CD4-positive, alpha-beta T cell treated with Interferon gamma for 1 hour (primary cell): ENCODE measurements at places on chromosomes 2 and 18.
A peak's percentile ranks its signal among the peaks of the same experiment; 100 is the strongest.

DNA sequence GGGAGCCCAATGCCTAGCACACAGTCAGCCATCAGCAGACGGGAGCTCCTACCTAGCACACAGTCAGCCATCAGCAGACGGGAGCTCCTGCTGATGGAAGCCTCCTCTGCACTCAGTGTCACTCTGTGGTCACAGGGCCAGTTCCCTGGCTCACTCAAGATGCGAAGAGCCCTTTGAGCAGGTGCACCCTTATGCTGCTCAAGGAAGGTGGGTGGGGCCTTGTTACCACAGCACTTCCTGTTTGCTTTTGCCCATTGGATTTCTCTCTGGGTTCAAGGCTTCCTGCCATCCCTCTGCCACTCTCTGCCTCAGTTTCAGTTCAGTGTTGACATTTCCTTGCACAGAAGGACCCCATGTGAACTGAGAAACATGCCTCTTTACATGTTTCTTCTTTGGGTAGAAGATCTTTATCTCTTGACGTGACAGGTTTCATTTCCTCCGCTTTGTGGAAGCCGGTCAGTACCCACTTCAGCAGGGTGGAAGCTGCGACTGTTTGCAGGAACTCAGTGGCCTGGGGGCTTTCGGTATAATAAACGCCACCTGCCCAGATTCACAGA is 11.6 kb downstream of the TRIB2 start:
- DNase-seq: peak; percentile 58

GRCh38 chr18:62659698-62660097 is 55.6 kb upstream of the PHLPP1 start:
- DNase-seq: no peak

- DNase-seq: no peak
These were observed 6.6 kb upstream of the NCK2 start for GRCh38 chr2:105737980-105738657.

GRCh38 chr18:26689226-26689879 is 141.0 kb upstream of the KCTD1 start:
- DNase-seq: no peak

- no peak for DNase-seq
These were observed 18.2 kb upstream of the CRIM1 start for GRCh38 chr2:36337354-36337753.

DNA sequence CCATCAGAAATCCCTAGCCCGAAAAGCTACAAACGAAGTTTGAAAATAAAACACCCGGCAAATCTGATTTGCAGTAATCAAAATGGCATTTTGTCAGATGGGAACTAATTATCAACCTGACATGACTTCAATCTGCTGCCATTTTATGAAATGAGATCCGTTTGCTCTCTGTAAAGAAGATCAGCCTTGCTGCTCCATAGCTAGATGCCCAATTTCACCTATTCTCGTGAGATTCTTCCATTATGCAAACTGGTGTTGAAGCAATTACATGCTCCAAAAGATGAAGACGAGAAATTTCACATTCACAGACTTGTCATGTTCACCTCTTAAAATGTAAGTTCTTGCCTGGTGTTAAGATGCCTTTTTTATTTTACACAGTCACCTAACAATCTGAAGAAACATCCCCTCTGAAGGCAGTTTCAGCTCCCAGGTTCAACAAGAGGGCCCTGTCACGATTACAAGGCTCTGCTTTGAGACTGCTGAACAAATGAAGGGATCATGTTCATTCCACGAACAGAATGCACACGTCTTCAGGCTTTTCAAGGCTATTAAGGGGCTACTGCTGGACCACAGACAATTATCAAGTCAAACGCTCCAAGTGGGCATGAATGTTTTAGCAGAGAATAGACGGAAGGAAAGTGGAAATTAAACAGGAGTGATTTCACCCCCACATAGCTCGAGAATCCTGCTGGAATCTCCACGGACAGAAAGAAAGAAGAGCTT is 172.6 kb upstream of the PID1 start:
- DNase-seq: no peak

GRCh38 chr2:95669441-95669991 is 77.7 kb downstream of the TRIM43 start:
- DNase-seq: no peak

DNA sequence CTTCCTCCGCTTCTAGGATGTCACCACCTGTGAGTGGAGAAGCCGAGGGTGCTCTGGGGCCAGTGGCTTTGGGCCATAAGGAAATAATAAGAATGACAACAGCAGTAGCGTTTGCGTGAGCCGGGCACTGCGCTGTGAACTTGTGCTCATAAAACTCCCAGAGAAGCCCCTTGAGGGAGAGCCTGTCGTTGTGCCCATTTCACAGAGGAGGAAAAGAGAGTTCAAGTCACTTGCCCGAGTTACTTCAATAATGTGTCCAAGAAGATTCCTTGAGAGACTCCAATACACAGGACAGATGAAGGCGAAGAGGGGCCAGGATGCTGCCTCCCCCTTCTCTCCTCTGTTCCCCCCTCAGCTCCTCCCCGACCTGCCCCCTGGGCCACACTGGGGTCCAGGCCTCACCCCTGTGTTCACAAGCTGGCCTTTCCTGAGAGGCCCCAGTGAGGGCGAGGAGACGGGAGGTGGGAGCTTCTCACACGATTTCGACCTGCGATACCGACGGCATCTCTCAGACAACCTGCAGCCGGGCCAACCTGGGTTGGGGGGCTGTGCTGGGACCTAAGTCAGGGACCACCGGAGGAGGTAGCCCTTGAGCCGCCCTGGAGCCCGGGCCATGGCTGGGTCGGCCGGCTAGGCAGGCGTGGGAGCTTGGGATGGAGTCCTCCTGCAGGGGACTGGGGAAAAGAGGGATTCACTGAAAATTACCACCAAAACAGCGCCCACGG is 53.5 kb upstream of the UBE2F start:
- no peak for DNase-seq

DNA sequence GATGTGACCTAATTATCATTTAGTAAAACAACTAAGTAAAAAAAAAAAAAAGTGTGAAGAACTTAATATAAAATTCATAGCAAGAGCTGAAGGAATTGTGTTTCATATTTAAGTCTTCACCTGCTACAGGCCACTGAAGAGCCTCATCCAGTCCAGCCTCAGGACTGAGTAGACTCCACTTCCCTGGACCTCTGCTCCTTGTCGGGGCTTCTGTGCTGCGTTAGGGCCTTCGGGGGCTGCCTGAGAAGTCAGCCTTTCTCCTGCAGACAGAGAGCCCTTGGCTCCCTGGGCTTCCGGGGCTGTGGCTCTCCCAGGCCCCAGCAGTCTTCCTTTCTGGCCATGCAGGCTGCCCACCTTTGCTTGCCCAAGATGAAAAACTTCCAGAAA is 95.5 kb downstream of the MTCL1 start:
- DNase-seq: no peak

- DNase-seq: peak; percentile 30
These were observed 18.6 kb downstream of the THADA start for GRCh38 chr2:43576981-43577892.

DNA sequence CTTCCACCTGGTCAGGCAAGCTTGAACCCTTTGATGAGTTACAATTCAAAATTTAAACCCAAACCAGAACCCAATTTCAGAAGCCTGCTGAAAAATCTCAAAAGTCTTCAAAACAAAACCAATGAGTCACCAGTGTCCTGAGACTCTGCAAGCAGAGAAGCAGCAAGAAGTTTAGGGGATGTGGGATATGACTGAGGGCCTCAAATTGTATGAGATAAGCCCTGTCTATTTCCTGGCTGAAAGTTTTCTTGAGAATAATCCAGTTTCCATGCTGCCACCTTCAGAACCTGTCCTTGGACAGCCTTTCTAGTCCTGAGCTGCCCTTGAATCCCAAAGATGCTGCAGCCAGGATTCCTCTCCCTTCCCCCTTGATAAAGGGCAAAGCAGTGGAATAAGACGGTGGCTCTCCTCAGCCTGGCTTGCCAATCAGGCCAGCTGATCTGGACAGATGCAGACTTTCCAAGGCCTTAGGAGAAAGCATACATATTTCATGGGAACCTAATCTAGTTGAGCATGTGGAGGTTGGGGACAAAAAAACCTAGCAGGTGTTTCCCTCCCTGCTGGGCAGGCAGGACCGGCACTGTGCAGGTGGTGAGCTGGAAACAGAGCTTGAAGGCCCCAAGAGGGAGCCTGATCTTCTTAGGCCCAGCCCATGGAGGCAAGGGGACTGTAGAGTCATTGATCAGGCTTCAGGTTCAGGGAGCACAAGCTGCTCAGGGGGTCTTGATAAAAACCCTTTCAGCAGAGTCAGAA is 278.0 kb upstream of the MGAT5 start:
- no peak for DNase-seq

DNA sequence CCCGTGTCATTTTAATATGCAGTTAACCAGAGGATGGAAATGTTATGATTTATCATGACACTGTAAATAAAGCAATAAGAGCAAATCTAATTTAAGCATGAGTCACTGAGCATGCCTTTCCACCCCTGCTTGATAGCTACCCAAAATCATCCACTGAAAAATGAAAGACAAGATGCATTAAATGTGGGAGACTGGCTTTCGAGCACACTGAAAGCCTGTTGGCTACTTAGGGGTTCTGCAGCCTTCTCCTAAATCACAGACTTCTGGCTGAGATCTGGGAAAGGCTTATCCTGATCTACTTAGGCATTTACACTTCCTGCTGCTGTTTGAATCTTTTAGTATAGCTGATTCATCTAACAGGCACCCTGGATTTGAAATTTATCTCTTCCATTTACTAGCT is 778.3 kb upstream of the CDH7 start:
- no peak for DNase-seq

DNA sequence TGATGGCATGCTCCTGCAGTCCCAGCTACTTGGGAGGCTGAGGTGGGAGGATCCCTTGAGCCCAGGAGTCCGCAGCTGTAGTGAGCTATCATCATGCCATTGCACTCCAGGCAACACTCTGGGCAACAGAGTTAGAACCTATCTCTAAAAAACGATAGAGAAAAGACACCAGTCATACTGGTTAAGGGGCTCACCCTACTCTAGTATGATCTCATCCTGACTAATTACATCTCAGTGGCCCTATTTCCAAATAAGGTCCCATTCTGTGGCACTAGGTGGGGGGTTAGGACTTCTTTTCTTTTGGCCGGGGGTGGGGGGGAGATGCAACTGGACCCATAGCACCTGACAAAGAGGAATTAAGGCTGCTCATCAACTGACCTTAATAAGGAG is 163.2 kb upstream of the NCK2 start:
- no peak for DNase-seq

DNA sequence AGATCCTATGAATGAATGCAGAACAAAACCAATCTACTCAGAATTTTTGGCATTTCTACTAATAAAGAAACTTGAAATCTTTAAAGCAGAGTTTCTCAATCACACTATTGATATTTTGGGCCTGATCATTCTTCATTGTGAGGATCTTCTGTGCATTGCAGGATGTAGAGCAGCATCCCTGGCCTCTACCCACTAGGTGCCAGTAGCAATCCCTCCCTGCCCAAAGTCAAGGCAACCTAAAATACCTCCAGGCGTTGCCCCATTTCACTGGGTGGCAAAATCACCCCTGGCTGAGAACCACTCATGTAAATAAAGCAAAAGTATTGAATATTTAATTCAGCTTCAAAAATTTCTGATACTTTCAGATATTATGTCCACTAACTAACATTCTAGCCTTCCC is 213.0 kb downstream of the SP3 start:
- DNase-seq: no peak

- no peak for DNase-seq
These were observed 2.2 kb downstream of the NOL4 start for GRCh38 chr18:34222307-34223163.

- DNase-seq: no peak
These were observed 122.1 kb downstream of the CELF4 start for GRCh38 chr18:37443325-37444055.

DNA sequence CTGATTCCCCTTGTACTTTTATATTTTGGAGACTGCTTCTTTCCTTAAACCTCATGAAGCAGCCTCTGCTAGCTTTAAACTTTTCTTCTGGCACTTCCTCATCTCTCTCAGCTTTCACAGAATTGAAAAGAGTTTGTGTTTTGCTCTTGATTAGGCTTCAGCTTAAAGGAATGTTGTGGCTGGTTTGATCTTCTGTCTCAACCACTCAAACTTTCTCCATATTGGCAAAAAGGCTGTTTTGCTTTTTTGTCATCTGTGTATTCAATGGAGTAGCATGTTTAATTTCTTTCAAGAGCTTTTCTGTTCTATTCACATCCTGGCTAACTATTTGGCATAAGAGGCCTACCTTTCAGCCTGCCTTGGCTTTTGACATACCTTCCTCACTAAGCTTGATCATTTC is 36.3 kb upstream of the MSTN start:
- no peak for DNase-seq

DNA sequence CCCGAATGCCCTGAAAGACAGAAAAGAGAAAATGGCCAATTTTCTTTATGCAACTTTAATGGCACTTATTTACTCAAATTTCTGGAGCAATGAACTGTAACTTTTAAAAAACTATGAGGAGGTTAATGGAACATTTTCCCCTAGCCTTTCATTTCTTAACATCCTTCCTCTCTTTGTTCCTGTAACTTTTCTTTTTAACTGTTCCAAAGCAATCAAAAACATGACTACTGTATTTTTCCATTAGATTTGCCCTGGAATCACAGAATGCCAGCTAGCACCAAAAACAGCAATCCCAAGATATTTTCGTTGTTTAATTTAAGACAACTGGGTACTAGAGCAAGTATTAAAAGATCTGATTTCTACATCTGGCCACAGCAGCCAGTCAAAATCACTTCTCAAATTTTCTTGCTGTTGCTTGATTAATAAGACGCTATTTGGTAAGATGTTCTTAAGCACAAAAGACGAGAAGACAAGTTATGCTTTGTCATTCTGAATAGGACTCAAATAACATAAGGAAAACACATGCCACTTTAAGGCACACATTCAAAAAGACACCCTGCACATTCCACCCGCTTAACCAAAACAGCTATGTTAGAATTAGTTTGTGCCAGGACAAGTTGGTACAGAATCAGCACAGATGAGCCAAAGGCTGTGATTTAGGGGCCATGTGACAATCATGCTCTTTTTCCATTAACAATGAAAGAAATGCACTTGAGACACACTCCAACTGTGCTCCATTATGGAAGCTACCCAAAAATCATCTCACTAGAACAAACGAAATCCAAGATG is 3.6 kb downstream of the STARD7 start:
- DNase-seq: no peak

DNA sequence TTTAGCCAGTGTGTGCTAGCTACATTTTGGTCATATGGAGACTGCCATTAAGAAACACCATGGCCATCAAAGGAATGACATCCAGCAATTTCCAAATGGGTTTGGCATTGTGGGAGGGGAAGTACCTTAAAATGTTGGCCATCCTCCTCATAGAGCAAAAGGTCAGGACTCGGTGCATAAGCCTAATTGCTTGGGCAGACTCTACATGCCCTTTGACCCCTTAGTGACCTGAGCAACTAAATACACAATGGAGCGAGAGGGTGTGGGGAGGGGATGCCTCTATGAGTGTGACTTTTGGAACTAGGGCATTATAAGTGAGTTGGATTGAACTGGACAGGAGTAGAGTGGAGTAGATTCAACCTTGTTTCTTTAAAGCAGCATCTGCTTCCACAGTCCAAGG is 44.9 kb downstream of the NRP2 start:
- DNase-seq: no peak

GRCh38 chr2:108877506-108877905 is 90.9 kb downstream of the CCDC138 start:
- DNase-seq: no peak
